ENCODE measurements at places on chromosomes 3 and 15.

- DNase-seq = no peak
These were observed 13.0 kb downstream of the CPA3 start for GRCh38 chr3:148878095-148878494.

DNA sequence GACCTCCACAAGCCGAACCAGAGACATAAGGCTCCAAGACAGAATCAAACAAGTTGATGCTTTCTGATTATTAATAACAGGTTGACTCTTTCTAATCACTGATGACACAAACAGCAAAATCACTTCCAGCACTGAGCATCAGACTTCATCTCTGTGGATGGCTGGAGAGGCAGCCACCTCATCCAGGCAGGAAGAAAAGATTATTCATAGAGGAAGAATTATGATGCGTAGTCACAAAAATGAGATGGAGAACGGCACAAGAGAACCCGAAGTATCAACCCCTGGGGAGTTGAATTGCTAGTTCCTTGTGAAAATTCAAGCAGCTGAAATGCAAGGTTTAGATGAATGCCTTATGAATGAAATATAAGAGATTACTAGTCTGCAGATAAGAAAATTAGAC lies 49.9 kb upstream of the LMCD1 start:
- DNase-seq = no peak

DNA sequence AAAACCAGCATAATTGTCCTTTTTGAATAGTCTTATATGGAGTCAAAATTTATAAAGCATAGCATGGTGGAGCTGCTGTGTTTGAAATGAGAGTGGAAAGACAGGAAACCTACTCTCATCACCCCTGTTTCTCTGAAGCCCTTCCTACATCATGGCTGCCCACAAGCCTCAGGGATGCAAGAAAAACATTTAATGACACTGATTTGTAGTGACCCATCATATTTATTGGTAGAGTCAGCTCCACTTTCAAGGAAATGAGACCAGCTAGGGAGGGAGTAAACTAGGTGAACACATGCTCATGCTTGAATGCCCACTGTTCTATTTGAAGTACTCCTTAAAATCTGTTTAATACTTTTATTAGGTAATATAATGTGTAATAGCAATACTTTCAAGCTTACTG lies 494.3 kb upstream of the KCNMB2 start:
- no peak for DNase-seq

GRCh38 chr3:12515631-12516030 lies 29.7 kb downstream of the MKRN2OS start:
- DNase-seq = no peak

DNA sequence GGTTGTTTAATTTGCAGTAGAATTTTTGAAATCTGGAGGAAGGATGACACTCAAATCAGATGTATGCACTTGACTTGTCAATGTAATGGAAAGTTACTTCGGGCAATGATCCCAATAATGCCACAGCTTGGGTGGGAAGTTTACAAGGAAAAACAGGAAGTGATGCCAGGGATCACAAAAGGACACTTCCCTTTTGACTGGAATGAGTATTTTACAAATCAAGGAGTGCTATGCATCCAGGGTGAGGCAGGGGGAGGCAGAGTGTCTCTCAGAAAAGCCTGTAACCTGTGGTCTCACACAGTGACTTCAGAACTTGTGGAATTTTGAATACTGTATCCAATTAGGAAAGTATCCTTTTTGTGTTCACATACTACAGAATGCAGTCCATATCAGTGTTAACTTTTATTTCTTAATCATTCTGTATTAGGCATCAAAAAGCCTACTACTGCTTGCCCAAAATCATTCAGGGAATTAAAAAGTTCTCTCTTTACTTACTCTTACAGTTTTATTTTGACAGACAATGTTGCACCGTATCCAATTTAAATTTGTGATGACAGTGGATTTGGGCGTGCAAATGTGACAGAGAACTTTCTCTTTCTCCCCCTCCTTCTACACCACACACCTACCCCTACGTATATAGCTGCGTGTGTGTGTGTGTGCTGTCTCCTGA lies 445.1 kb downstream of the MECOM start:
- peak; percentile 52 for DNase-seq

DNA sequence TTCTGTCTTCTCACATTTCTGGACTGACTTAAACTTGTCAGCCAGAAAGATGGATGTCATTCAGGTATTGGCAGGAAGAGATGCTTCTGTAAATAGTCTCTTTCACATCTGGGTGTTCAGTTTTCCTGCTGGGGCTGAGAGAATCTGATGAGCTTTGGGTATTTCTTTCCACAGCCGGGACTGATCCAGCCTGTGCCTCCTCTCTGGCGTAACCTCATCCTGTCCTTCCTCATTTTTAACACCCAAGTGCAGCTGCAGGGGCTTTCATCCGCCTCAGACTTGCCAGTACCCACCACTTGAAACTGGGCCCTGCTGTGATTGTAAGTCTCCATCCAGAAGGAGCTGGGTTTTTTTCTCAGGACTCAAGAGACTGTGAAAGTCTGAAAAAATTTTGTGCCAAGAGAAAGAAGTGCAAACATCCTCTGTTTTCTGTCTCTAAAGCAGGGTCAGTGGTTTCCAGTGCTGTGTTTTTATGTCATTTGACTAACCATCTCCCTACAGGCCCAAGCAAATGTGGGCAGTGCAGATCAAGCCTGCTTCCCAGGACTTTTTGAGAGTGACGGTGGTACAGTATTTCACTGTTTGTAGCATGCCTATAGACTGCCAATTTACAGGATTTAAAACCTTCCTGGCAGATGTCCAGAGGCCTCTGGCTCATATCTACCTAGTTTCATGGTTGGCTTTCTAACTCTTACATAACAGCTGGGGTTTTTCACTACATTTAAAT lies 342.7 kb downstream of the PTPRG start:
- no peak for DNase-seq

DNA sequence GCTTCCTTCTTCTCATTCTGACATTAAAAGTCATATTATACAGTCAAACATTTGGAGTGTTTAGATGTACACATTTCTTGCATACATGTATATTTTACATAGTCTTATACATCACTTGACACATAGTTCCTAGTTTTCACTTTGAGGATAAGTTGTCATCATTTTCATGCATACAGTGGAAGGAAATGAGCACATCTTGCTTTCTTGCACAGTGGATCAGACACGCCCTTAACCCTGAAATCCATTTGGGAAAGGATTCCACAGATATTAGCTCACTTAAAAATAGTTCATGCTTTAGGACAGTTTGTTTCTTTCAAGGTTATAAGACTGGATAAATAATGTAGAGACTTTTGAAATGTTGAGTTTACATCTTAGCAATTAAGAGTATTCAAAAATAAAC lies 148.6 kb upstream of the MME start:
- no peak for DNase-seq

GRCh38 chr3:179037351-179037750 lies 34.3 kb downstream of the ZMAT3 start:
- no peak for DNase-seq

DNA sequence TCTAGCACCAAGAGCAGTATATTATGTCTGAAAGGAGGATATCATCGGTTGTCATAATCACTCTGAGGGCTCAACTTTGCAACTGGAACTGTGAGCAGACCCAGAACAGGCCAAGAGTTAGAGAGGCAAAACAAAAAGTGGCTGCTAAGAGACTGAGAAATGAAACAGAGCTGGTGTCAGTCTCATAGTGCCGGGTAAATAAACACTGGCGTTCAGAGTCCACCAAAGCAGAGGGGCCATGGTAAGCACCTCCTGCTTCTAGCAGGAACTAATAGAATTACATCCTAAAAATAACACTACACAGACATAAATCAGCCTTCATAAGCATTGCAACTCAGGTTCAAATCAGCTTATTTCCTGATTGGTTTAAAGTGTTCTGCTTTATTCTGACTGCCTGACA lies 10.3 kb upstream of the IL12A start:
- DNase-seq = no peak

DNA sequence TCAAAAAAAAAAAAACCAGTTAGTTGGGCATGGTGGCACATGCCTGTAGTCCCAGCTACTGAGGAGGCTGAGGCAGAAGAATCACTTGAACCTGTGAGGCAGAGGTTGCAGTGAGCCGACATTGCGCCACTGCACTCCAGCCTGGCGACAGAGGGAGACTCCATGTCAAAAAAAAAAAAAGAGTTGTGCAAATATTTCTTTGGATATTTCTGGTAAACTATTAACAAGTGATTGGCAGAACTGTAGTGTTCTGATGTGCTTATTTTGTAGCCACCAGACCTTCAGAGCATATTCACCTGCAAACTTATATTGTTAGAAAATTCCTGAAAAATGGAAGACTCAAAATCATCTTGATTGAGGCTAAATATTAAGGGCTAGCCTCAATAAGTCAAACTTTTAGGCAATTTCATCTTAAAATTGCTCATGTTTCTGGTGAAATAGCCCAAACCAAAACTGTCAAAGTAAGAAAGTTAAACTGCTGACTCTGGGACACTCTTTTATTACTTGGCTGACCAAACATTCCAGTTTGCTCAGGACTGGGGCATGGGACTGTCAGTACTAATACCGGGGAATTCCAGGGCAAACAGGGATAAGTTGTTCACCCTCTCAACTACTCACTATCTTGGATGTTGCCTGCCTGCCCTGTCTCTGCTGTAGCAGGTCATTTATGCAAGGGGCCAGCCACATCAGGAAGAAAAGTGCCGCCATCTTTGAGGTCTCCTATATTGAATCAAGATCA lies 37.0 kb downstream of the ABHD2 start:
- no peak for DNase-seq

DNA sequence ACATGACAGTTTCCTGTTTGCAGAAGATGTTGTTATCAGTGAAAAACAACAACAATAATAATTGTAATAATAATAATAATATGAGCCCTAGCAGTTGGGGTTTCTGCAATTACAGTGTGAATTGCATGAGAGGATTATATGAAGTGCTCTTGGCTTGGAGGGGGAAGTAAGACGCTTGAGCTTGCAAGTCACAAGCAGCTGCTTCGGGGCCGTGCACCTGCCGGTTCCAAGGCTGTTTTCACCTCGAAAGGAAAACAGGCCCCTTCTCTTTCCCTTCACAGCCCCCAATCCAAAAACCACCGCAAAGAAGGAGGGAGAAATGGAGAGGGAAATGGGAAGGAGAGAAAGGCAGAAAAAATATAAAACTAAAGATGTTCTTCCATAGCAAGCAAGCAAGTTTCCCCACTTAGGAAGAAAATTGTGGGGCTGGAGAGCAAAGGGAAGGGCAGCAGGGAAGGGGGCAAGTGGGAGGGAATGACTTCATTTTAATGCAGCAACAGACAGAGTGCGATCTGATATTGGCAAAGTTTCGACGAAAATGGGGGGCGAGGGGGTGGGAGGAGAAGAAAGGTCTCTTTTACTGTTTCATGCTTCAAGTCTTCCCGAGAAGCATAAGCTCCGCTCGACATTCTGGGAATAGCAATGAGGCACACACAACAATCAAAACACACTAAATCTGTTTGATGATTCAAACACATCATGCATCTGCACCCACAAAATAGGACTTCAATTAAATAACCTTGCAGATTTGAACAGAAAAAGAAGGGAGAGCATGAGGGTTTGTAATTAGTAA lies 284.2 kb upstream of the ATP11B start:
- peak; percentile 25 for DNase-seq

- no peak for DNase-seq
These were observed 34.0 kb downstream of the ESYT3 start for GRCh38 chr3:138468451-138468850.

GRCh38 chr3:66236281-66236680 lies 15.5 kb downstream of the SLC25A26 start:
- DNase-seq = peak; percentile 20

GRCh38 chr3:182973047-182973446 lies 7.3 kb downstream of the DCUN1D1 start:
- DNase-seq = no peak

DNA sequence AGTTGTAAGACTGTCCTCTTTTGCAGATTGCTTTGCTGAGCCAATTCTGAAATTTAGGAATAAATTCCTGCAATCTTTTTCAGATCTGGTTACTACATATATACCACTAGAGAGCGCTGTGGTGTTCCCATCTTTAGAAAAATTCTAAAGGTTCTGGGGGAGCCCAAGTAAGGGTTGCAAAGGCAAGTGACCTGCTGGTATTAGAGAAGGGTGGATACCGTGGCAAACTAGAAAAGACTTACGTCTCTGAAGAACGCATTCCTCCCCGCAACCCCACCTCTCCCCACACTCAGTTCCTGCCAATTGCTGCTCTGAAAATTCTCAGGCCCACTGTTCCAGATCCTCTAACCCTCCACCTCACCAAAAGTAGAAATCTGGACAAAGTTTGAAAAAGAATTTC lies 48.5 kb downstream of the EFHB start:
- DNase-seq = no peak

DNA sequence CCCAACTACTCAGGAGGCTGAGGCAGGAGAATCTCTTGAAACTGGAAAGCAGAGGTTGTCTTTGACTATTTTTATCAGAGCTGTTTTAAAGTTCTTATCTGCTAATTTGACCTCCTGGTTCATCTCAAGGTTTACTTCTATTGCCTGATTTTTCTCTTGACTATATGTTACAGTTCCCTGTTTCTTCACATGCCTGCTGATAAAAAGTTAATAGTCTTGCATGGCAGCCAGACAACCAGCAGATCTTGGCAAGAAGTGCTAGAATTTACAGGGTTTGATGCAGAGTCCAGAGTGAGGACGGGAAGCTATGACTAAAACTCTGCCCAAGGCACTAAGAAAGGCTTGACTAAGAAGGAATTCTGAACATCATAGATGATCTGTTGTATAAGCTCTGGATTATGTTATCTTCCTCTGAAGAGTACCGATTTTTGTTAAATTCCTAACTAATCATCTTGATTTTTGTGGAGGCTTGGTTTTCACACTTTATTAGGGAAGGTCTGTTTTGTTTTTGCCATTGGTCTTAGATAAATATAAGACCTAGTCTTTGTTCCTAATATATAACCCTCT lies 85.9 kb downstream of the CHSY1 start:
- no peak for DNase-seq

DNA sequence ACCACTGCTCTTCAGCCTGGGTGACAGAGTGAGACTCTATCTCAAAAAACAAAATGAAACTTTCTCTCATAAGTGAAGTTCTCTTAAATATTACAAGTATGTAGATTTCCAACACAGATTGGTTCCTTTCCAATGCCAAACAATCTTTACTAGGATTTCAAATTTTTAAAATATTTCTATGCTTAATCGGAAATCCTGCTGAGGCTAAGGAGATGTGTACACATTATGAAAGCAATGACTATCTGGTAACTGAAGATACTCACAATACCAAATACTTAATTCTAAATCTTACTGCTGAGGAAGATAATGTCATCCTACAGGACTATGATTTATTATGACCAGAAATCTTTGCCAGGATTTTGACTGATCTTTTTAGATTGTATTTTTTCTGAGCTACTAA lies 255.6 kb upstream of the ZNF717 start:
- no peak for DNase-seq

- no peak for DNase-seq
These were observed 181.8 kb downstream of the PDCD6IP start for GRCh38 chr3:33980252-33980651.
